ENCODE measurements at places on chromosomes 6 and 20. TPM values are rescaled to one million over a fixed set of nuclear protein-coding genes. Genes with fewer than 3 reads are reported as not detected.

Gene NRSN1
- total RNA-seq, result not detected

Gene LBP
- total RNA-seq, result 1.7 TPM

Gene SLC24A3
- not detected for total RNA-seq

Gene TNFRSF6B
- 3.1 TPM for total RNA-seq

Gene ANKRD66
- total RNA-seq, result not detected

Gene NCOA3
- total RNA-seq, result 23.8 TPM

Gene ARFGEF2
- total RNA-seq, result 20.2 TPM

Gene SLC4A11
- total RNA-seq, result 1.5 TPM

Measured in cardiac ventricle fibroblast (primary cell).